Kidney epithelial cell (primary cell): ENCODE measurements at places on chromosomes 2 and 18. TPM values are rescaled to one million over a fixed set of nuclear protein-coding genes. Genes with fewer than 3 reads are reported as not detected.
A peak's percentile ranks its signal among the peaks of the same experiment; 100 is the strongest.

GREB1 gene
- total RNA-seq, result 2.8 and 4.8 TPM in 2 replicates

TP53I3 gene
- 69.6 and 87.6 TPM in 2 replicates for total RNA-seq

GRCh38 chr18:36900466-36900865 is 71.5 kb downstream of the KIAA1328 start:
- no peak for DNase-seq

DNA sequence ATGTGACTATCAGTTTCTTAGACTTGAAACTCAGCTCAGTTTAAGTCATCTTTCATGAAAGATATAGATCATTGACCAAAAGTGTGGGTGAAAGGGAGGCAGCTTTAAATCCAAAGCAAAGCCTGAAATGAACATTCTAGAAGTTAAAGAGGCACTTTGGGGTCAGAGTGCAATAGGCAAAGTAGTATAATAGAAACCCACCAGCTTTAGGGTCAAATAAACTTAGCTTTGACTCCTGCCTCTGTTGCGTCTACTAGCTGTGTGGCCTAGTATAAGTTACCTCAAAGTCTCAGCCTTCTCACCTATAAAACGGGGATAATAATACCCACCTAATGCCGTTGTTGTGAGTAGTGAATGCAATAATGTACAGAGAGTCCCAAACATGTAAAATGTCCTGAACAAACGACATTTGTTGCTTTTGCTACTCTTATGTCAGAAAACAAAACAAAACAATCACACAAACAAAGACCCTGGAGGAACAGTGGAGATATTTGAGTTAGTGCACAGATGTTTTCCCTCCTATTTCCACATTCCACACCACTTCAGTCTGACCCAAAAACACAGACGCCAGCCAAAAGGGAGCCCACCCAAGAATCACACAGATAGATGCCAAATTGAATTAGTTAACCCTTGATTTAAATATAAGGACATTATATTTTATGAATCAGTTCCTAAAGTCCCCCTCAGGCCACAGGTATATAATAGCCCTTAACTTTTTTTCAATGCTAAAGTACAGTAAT is 657.0 kb downstream of the ARHGAP15 start:
- no peak for DNase-seq

GRCh38 chr2:232523682-232524597 is 2.0 kb upstream of the CHRND start:
- no peak for DNase-seq

DNA sequence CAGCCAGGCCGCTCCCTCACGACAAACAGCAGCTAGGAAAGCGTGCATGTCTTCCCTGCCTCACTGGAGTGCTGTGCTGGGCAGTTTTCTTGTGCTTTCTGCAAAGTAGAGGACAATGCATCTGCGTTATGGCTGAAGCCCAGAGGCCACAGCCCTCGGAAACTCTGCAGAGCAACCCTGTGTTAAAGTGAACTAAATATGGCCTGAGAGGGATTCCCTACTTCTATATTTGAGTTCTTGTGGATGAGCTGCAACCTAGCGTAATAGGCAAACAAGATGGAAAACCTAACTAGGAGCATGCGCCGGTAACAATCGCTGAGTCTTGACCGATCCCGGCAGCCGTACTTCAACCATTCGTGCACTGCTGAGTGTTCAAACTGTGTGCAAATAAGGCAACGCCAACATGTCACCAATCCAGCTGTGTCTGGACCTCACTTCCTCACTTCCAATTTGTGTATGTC is 471.9 kb upstream of the HS6ST1 start:
- DNase-seq, result no peak

DNA sequence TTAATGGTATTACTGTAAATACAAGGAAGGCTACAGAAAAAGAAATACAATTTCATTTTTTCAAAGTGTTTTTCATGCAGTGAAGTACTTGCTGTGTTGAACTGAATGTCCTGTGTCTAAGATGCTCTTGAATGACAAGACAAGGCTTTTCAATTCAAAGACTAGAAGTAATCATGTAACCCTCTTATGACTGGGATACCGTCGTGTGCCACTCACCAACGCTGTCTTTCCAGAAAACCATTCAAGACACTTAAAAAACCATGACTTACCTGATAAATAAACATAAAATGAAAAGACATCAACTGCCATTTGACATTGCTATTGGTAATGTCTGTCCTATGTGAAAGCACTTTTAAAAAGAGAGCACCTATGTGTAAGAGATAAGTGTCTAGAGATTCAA is 183.1 kb upstream of the DPP10 start:
- no peak for DNase-seq

DNA sequence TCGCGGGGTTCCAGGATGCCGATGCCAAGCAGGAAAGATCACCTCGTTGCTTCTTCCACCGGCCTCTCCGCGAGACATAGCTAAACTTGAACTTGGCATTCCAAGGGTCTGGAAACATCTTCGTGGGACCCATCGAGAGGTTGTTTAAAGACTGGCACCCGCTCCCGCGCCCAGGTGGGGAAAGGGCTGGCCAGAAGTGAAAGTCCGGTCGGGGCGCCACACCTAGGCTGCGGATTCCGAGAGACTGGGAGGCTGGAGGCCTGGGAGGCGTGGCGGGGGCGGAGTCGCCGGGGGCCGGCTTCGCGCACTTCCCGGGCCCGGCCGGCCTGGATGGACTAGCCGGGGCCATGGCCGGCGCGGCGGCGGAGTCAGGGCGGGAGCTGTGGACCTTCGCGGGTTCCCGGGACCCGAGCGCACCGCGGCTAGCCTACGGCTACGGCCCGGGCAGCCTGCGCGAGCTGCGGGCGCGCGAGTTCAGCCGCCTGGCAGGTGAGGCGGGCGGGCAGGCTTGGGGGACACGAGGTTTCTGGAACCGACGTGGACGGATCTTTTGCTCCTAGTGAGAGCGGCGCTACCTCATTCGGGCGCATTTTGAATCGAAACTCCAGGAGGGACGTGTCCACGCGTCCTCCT is at the start of gene MOCOS:
Gene MOCOS, plus strand, starts transcription at position 305 of the 633 bp plus-strand sequence. Its CDS starts 43 bp downstream, at position 348.
- peak; percentile 23 for DNase-seq

GRCh38 chr2:138035608-138036217 is 71.4 kb downstream of the HNMT start:
- DNase-seq, result no peak

DNA sequence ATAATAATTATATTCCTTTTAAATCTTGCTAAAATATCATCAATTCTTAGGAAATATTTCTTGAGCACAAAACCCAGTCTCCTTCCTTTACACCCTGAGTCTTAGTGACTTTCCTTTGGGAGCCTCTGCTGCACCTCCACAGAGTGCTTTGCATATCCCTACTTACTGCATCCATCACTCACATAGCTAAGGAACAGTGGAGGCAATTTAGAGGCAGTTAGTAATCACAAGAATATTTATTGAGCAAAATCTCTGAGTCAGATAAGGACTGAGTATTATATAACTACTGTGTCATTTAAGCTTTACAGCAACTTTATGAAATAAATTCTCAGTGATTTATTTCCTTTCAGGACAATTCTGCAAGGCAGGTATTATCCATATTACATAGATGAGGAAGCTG is 327.7 kb downstream of the TMX3 start:
- no peak for DNase-seq

DNA sequence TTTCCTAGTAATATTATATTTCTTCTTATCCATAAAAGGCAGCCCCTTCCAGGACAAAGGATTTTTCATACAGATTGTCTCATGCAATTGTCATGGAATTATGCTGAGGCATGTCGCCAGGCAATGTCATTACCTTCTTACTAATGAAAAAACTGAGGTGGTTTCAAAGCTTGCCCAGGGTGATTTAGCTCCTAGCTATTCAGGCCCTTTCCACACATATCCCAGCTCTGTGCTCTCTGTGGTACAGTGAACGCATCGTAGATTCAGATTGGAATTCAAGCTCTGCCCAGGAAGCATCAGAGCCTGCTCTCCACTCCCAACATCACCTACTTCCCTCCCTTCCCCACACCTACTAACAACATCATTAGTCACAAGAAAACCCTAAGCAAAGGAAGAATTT is 60.1 kb downstream of the ATP8B1 start:
- peak; percentile 72 for DNase-seq
